ENCODE measurements at places on chromosomes 16 and 17.

GRCh38 chr16:49000594-49000993 is 281.0 kb downstream of the CBLN1 start:
- DNase-seq: no peak

DNA sequence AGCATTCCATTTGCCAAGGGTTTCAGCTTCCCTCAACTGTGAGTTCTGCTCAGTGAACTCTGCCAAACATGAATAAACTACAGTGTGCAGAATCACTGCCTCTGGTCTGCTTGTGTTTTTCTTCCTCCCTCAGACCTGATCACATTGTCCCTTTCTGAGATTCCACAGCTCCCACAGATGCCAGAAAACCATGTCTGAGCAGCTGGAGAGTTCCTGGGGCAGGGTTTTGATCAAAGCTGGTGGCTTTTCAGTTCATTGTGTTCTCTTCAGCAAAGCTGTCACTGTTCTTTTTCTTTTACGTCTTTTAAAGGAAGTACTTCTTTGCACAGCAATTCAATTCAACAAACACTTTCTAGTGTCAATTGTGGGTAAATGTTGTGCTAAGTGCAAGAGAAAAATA is 555.8 kb downstream of the RBFOX1 start:
- DNase-seq: no peak

GRCh38 chr16:89019511-89019910 is 42.5 kb upstream of the CBFA2T3 start:
- DNase-seq: no peak

GRCh38 chr17:67718325-67718941 is 697 bp downstream of the NOL11 start:
- DNase-seq: peak; percentile 31

GRCh38 chr16:68992521-68992920 is 112.9 kb upstream of the HAS3 start:
- DNase-seq: no peak

DNA sequence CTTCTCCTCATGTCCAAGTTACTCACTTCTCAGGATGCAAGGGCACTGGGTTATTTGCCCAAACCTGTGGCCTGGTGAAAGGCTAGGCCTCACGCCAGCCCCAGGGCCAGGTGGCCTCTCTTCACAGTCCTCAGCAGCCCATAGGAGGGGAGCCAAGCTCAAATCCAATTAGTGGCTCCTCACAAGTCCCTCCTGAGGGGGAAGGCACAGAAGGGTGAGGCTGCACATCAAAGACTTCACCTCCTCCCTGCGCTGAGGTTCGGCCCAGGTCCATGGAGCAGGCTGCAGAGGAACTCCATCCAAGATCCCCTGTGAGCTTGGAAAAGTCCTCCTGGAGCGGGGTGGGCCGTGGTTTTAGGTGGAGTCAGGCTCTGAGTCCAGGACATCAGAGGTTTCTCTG is 320.0 kb downstream of the FOXL1 start:
- DNase-seq: no peak

- DNase-seq: peak; percentile 51
Measured at GRCh38 chr17:14604591-14605266, 303.8 kb downstream of the HS3ST3B1 start.

GRCh38 chr16:14500791-14501190 is 129.3 kb downstream of the PARN start:
- DNase-seq: no peak

- DNase-seq: no peak
Measured at GRCh38 chr17:72273289-72274056, 152.7 kb downstream of the SOX9 start.

DNA sequence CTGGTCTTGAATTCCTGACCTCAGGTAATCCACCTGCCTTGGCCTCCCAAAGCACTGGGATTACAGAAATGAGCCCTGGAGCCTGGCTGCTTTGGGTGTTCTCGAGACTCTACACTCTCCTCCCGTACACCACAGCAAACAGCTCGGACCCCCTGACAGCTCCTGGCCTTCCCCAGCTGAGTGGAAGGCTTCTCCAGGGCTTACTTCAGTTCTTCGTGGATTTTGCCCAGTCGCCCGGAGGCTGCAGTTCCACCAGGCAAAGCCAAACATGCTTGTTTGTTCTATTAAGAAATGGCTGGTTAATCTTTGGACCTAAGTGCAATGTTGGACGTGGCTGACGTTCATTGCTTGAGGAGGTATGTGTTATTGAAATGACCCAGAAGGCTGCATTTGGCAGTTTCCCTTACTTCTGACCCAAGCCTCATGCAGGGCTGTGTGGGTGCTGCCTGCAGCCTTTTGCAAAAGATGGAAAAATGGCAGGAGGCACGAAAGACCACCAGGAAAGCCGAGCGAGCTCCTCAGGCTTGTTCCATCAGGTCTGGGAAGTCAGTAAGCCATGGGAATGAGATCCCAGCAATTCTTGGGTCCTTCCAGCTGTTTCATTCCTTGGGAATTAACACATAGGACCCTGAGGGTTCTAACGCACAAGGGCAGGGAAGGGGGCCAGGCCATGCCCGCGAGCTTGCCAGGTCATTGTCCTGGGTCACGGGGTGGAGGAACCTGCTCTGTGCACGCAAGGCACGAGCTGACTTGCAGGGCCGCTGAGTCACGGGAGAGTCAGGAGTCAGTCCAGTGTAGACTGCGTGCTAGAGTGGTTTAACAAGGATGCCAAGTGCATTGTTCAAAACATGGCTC is 23.9 kb upstream of the KLHDC4 start:
- DNase-seq: no peak

GRCh38 chr16:78396673-78397072 is 297.2 kb downstream of the WWOX start:
- no peak for DNase-seq

DNA sequence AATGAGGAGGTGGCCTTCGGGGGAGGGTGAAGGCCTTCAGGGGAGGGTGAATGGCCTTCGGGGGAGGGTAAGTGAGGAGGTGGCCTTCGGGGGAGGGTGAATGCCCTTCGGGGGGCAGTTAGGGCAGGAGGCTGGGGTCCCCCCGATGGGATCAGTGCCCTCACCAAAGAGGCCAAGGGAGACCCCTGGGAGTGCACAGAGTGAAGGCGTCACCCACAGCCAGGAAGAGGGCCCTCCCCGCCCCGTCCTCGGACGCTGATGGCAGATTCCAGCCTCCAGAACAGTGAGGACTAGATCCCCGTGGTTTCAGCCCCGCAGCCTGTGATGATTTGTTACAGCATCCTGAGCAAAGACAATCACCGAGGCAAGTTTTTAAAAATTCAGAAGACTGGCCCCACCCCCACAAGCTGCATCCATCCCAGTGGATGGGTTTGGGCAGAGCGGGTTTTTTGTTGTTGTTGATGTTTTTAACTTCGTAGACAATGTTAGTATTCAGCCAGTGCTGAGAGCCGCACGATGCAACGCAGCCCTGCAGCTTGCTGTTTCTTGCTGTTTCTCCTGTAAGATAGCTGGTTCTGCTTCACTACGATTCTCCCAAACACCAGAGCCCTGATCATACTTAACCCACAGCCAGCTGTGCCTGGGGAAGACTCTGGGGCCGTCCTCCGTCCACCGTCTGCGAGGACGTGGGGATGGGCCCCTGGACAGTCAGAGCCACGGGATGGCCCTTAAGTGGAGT is 40.7 kb upstream of the CBFA2T3 start:
- DNase-seq: no peak

- DNase-seq: no peak
Measured at GRCh38 chr16:51950118-51950780, 596.7 kb downstream of the TOX3 start.

- no peak for DNase-seq
Measured at GRCh38 chr16:3071655-3072054, 6.2 kb downstream of the IL32 start.

DNA sequence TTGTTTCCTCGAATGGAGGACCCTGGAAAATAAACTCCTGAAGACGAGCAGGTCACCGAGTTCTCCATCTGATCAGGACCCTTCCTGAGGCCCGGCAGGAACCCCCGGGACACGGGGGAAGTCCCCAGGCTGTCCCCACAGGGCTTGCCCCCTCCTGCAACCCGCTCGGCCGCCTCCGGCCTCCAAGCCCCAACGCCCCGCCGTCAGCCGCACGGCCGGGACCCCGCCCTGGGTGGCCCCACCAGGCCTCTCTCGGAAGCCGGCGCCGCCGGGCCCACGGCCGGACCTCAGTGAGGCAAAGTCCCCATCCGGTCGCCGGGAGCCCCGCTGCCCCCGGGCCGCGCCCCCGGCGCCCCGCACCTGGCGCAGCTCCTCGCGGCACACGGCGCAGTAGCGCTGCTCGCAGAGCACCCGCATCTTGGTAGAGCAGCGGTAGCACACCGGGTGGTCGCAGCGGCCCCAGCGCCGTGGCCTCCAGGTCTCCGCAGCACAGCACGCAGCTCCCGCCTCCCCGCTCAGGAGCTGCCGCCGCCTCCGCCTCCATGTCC is 383 bp downstream of the ZNF598 start:
- DNase-seq: peak; percentile 28

DNA sequence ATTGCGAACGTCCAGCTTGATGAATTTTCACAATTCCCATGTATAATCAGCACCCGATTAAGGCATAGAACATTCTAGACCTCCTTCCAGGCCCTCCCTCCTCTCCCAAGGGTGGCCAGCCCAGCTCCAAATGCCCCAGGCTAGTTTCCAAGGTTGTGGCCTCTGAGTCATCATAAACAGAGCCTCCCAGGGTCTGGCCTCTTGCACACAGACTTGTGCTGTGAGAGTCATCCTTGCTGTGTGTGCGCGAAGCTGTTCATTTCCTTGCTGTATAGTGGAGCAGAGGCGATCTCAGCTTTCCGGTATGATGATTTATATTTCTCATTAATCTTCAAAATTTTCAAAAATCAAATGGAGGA is 20.5 kb upstream of the JPH3 start:
- DNase-seq: peak; percentile 76

- no peak for DNase-seq
Measured at GRCh38 chr17:61875804-61876203, 12.5 kb upstream of the BRIP1 start.

DNA sequence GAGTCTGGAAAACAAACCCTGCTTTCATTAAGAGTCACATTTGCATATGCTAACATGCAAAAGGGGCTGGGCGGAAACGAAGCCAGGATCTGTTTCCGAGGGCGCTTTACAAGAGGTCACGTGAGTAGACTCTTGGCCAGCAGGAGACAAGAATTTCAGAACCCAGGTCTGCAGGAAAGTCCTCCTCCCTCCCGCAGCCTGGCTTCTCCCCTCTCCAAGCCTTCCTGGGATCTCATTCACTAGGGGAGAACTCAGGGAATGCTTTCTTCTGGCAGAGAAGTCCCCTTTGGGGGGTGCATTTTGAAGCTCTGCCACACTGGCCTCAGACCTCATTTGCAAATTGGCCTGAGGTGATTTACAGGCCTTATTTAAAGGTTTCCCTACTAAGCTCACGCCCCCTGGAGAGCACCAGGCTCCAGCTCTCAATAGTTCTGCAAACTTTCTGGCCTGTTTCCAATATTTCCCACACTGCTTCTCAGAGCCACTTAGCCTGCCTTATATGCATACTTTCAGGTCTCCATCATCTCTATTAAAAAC is 57.2 kb upstream of the CACNG5 start:
- DNase-seq: no peak

DNA sequence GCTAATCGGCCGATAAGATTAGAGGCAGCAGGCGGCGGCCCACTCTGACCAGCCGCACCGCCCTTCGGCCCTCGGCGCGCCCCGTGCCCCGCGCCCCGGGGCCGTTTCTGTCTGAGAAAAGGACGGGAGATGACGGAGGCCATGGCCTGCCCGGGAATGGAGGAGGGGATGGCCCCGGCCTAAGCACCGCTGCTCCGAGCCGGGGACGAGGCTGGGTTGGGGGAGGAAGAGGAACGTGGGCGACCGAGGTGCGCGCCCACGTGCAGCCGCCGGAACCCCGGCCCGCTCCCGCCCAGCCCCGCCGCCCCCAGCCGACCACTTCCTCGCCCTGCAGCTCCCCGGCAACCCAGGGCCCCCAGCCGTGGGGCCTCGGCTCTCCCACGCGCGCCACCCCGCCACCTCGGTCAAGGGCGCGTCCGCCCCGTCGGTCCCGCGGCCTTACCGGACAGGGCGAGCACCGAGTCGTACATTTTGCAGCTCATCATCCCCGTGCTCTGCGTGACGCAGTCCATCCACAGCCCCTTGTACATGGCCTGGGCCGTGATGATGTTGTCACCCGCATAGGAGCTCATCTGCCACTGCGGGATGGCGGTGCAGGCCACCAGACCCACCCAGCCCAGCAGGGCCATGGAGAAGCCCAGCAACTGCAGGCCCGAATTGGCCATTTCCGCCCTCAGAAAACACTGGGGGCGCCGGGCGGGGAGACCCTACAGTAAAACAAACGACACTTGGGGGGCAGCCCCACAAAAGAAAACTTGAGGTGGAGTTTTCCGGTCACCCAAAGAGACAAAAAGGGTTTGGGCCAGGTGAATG is 693 bp downstream of the CLDN7 start:
- no peak for DNase-seq

- no peak for DNase-seq
Measured at GRCh38 chr16:54051821-54052220, 234.8 kb downstream of the IRX3 start.

Measured in suppressor macrophage treated with lipopolysaccharide for 4 hours (primary cell).